GM04503 (cell line): ENCODE measurements at places on chromosomes 12 and 14.

- no peak for DNase-seq
Observed at GRCh38 chr14:55610713-55611370, 30.8 kb downstream of the KTN1 start.

DNA sequence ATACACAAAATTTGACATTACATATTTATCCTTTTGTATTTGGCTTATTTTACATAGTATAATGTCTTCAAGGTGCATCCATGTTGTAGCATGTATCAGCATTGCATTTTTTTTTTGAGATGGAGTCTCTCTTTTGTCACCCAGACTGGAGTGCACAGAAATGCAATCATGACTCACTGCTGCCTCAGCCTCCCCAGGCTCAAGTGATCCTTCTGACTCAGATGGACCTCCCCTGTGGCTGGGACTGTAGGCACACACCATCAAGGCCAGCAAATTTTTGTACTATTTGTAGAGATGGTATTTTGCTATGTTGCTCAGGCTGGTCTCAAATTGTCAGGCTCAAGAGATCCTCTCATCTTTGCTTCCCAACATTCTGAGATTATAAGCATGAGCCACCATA lies 214.4 kb upstream of the ALG10B start:
- no peak for DNase-seq

- DNase-seq, result no peak
Observed at GRCh38 chr12:31773867-31774266, 45.0 kb upstream of the AMN1 start.

DNA sequence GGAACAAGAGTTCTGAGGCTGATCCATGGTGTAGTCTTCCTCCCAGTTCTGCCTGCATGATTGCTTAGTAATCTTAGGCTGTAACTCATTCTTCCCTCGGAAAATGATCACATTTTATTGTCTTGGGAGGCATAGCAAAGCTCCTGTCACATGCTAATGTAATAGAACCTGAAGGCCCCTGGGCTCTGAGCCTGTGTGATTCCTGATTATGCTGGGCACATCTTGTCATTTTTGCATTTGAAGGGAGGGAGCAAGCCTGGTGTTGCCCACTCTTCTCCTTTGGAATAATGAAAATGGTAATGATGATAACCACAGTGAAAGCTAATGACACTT lies 215.4 kb downstream of the MSRB3 start:
- no peak for DNase-seq

- DNase-seq, result no peak
Observed at GRCh38 chr14:101360054-101360911, 201.0 kb upstream of the DIO3 start.
